HL-60 (cell line): ENCODE measurements at places on chromosomes 13 and 19.

DNA sequence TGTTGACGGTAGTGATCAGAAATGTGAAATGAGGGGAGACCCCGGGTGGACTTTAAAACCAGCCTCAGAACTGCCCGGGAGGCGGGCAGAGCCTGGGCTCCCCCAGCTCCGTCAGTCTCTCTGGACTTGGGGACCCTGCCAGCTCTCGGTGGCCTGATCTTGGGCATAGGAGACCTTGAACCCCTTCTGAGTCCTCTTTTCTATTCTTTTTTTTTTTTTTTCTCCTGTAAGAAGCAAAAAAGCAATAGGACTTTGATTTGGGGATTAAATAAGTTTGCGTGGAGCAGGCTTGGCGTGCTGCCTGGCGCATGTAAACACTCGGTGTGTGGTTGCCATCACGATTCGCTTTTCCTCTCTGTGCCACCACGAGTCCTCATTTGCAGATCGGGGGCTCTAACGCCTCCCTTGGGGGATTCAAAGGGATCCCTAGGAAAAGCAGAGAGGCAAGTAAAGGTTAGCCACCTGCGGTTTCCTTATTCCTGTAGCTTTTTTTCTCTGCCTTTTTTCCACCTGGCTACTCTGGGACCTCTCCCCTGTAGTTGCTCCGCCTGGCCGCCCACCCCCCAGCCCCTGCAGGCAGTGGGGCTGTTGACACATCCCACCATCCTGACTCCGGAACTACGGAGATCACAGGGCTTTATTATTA is 1.3 kb downstream of the SAFB start:
- no peak for DNase-seq

DNA sequence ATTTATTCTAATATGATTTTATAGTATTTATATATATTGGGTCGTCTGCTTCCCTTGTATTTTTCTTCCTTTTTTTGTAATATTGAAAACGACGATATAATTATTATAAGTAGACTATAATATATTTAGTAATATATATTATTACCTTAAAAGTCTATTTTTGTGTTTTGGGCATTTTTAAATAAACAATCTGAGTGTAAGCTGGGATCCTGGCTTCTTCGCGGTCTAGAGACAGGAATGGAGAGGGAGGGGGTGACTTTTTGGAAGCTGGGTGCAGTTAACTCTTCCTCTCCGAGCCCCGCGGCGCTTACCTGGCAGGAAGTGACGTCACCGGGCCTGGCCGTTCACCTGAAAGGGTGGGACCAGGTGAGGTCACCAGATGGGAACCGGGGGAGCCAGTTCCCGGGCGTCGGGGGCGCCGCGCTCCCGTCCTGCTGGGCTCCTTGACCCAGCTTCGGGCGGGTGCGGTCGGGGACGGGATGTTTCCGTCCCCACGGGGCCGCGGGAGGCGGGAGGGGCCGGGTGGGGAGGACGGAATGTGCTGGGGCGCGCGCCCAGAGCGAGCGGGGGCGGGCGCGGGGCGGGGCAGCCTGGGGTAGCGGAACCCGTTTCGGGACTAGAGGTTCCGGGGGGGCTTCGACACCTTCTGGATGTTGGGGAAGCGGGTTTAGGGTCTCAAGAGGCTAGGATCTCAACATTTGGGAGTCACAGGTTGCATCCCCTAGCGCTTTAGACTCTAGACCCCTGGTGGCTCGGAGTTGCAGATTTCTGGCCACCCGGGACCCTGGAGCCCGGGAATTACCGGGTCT is 2.8 kb downstream of the ZFP36 start:
- DNase-seq, result peak; percentile 87

DNA sequence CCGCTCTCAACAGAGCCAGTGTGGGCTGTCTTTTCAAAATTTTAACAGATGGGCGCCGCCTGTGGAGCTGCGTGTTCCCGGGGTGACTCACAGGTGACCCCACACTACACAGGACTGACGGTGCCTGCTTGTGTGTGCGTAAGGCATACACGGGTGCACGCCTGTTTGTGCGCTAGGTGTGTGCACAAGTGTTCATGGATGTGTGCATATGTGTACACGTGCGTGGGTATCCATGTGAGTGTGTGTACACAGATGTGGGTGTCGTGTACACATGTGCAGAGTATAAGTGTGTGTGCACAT is 92.7 kb upstream of the SOX1 start:
- DNase-seq, result no peak

DNA sequence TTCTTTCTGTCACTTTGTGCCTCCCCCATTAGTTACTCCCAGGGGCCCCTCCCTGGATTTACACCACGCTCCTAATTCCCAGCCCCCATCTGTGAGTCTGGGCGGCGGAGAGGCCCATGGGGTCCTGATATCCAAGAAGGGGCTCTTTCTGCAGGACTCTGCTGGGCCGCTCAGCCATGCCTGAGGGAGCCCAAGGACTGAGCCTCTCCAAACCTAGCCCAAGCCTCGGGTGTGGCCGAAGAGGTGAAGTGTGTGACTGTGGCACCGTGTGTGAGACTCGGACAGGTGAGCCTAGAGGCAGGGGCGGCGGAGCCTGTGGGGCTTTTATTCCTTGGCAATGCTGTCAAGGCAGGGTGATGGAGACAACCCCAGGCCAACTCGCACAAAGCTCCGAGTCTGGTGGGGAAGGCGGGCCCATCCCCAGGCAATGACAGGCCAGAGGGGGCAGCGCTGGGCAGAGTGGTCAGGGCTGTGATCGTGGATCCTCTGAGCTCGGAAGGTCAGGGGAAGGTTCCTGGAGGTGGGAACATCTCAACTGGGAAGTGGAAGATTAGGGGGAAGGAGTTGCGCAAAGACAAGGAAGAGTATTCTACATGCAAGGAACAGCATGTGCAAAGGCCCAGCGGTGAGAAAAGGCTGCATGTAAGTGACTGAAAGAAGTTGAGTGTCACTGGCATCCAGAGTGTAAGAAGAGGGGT is 1.6 kb downstream of the PLEKHG2 start:
- no peak for DNase-seq

DNA sequence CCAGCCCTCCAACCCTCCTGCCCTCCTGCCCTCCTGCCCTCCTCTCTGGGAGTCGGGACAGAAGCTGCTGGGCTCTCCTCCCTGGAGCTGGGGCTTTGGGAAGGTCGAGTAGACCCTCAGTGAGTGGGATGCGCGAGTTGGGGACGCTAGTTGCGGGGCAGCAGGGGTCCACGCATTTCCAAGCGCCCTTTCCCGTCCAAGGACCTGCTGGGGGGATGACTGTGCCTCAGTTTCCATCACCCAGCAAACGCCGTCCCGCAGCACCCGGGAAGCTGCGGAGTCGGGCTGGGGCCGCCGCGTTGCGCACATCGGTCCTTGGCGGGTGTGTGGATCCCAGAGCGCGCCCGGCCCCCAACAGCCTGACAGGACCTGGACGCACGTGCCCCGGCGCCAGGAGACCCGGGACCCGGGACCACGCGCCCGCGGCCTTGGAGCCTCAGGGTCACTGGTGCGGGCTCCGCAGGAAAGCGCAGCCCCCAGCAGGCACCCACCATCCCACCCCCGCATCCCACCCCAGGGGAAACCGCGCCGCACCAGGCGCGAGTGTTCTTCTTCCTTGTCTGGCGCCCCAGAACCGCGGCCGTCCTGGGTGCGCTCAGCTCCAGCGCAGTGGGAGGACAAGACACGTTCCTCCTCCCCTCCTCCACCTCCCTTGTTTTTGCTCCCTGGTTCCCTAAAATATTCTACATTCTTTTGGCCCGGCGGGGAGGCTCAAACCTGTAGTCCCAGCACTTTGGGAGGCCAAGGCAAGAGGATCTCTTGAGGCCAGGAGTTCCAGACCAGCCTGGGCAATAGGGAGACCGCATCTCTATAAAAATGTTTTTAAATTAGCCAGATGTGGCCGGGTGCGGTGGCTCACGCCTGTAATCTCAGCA is 9.2 kb downstream of the ONECUT3 start:
- DNase-seq, result no peak

GRCh38 chr13:96426167-96426566 is 336.3 kb downstream of the HS6ST3 start:
- DNase-seq, result no peak

- DNase-seq, result no peak
Measured at GRCh38 chr19:19459073-19459472, 53.6 kb downstream of the GATAD2A start.

- DNase-seq, result no peak
Measured at GRCh38 chr19:18789422-18789869, 1.7 kb downstream of the COMP start.

DNA sequence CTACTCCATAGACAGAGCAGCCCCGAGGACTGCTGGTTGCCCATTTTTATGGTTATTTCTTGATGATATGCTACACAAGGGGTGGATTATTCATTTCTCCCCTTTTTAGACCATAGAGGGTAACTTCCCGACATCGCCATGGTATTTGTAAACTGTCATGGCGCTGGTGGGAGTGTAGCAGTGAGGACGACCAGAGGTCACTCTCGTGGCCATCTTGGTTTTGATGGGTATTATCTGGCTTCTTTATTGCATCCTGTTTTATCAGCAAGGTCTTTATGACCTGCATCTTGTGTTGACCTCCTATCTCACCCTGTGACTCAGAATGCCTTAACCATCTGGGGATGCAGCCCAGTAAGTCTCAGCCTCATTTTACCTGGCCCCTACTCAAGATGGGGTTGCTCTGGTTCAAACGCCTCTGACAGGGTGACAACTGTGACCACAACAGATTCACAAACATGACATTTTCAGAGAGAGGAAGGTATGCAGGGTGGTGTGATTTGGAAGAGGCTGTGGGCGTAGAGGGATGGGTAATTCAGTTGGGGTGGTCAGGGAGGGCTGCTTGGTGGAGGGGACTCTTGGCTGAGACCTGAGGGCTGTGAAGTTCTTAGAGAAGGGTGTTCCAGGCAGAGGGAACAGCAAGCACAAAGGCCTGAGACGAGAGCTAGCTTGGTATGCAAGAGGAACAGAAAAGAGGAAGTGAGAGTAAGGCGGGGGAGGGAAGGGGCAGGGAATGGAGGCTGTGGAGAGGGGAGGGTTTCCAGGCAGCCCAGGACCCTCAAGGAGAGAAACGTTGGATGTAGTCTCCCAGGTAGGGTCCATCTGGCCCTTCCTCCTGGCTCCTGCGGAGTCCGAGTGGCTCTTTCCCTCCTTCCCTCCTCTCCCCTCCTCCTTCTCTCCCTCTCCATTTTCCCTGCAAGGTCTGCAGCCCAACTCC is 23.5 kb downstream of the FAM187B start:
- peak; percentile 75 for DNase-seq

DNA sequence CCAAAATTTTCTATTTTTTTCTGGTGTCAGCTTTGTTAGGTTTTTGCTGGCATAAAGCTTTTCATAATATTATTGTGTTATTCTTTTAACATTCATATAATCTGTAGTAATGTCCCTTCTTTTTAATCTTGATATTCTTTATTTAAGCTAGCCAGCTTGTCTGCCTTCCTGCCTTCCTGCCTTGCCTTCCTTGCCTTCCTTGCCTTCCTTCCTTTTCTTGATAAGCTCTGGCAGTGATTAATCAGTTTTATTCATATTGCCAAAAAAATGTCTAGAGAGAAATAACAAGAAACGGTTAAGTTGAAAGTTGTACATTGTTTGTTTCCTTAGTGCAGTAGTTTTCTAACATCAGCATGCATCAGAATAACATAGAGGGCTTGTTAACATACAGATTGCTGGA is 257.5 kb downstream of the MAB21L1 start:
- DNase-seq, result no peak

DNA sequence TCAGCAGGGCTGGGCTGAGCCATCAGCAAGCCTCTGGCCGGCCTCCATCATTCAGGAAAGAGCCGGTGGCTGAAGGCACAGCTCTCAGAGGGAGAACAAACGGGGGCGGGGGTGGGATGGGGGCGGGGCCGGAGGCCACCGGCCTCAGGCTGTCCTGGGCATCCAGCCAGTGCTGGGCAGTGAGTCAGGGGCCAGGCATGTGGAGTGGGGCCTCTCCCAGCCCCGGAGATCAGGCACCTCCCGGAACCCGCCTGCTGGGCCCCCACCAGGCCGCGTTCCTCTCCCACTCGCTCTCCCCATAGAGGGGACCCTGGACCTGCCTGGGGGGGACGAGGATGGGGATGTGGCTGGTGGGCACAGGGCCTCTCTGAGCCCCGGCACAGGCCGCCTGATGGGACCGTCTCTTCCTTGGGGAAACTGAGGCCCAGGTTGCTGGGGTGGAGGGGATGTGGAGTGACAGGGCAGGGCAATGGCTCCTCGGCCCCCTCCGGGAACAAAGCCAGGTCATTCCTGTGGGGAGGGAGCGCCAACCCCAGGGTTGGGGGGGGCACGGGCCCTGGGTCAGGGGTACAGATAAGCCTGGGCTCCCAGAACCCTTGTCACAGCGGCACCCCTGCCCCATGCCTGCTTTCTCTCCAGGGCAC is 12.9 kb downstream of the SPC24 start:
- no peak for DNase-seq

GRCh38 chr19:54517483-54517882 is 14.9 kb downstream of the LAIR2 start:
- DNase-seq, result peak; percentile 43

DNA sequence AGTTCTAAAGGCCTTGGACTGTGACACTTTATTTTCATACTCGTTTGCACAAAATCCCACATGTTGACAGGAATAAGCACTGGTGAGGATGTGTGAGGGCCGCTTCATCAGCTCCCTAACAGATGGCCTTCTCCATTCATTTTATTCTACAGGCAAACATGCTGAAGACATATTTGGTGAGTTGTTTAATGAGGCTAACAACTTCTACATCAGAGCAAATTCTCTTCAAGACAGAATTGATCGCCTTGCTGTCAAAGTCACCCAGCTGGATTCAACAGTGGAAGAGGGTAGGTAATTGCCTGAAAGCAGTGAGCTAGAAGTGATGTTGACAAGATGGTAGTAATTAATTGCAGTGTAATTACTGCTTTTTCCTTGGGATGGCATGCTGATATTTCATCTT is 95.7 kb downstream of the GPR12 start:
- no peak for DNase-seq

- no peak for DNase-seq
Measured at GRCh38 chr13:111062966-111063365, 52.1 kb upstream of the ARHGEF7 start.

GRCh38 chr13:102003848-102004570 is 397.8 kb downstream of the FGF14 start:
- DNase-seq, result no peak

DNA sequence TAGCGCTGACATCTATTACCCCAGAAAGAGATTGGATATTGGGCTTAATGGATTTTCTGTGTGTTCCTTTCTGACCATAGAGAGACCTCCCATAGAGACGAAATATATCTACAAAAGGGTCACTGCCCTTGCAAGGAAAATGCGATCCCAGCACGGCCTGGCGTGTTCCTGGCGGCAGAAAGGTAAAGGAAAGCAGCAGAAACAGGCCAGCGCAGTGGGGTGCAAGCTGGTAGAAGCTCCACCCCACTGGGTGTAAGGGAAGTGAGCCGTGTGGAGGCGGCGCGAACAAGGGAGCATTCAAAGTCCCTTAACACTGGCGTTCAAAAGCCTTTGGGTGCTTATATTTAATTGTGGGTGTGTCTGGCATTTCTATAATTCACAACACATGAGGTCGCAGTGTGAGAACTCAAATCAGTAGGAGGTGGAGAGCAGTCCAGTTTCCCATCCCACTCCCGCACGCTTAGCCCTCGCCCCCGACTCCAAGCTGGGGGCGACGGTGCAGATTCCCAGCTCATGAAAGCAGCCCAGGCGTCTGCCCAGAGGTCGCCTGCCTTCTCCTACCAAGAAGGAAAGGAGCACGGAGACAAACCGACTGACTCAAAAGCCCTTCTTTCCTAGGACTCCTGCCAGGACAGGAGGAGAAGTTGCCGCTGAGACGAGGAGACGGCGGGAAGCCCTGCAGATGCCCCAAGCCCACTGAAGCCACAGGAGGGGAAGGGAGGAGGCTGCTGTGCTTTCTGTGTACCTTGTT is 478.4 kb downstream of the FOXO1 start:
- no peak for DNase-seq
